ENCODE measurements at places on chromosomes 6 and 20. TPM values are rescaled to one million over a fixed set of nuclear protein-coding genes. Genes with fewer than 3 reads are reported as not detected.

Gene CCN5
- polyA plus RNA-seq: not detected

Gene VSTM2L
- not detected for polyA plus RNA-seq

Gene MOG
- not detected for polyA plus RNA-seq

Gene HLA-DRA
- polyA plus RNA-seq: 103 TPM

Gene ZNF165
- 0.39 TPM for polyA plus RNA-seq

Gene ADAM33
- polyA plus RNA-seq: not detected

Gene ADIG
- not detected for polyA plus RNA-seq

Gene SALL4
- polyA plus RNA-seq: 0.08 TPM

Gene TNF
- polyA plus RNA-seq: 5.6 TPM

Gene TSPO2
- not detected for polyA plus RNA-seq

- DNase-seq: no peak
Observed at GRCh38 chr6:49462599-49462926, 490 bp downstream of the MMUT start.

DNA sequence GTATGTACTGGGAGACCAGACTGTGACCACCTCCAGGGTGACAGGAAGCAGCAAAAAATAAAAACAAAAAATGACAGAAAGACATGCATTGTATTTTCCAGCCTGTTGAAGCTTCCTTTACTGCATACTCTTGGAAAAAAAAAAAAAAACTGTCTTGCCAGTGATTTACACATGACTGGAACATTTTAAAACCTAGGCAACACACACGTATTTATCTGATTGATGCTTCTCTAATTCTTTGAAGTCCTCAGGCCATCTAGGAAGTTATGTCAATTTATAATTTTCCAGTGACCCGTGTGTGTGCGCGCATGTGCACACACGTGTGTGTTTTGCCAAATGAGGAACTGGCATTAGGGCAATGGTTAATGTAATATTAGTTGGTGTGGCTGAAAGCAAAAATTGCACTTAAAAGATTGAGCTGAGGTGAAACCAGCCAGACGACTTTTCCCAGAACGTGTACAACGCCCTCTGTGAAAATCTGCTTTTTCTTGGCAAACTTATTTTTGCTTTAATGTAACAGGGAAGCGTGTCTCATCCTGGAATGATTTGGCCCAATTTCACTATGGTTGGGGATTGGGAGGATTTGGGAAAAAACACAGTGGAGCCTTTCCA is 315.2 kb downstream of the TFAP2A start:
- no peak for DNase-seq

GRCh38 chr6:82861121-82861520 is 204.5 kb downstream of the UBE3D start:
- no peak for DNase-seq

GRCh38 chr6:10507298-10507697 is 13.9 kb upstream of the GCNT2 start:
- no peak for DNase-seq

DNA sequence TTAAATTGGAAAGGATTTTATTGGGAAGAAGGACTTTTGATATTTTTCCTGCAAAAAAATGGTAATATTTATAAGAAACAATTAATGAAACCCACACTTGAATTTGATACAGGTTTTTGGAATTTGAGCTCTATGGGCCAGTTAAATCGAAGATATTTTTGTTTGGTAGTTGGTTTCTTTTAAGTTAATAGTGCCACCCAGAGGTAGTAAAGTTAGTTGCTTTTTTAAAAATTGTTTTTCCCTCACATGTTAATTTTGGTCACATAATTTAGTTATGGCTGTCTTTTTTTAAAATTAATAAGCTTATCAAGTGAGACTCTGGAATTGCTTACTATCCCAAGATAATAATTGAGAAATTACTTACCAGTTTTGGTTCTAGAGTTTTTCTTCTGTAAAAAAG is 7.1 kb downstream of the PRIM2 start:
- DNase-seq: no peak

DNA sequence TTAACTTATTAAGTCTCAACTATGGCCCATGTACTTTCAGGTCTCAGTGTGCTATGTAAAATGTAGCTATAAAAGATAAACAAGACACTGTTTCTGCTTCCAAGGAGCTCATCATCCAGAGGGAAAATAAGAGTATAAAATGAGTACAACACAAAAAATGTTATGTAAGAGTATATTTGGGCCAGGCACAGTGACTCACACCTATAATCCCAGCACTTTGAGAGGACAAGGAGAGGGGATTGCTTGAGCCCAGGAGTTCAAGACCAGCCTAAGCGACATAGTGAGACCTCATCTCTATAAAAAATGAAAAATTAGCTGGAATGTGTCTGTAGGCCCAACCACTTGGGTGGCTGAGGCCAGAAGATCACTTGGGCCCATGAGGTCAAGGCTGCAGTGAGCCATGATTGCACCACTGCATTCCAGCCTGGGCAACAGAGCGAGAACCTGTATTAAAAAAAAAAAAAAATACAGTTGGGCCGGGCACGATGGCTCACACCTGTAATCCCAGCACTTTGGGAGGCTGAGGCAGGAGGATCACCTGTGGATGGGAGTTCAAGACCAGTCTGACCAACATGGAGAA is 124.0 kb downstream of the EDN1 start:
- no peak for DNase-seq

DNA sequence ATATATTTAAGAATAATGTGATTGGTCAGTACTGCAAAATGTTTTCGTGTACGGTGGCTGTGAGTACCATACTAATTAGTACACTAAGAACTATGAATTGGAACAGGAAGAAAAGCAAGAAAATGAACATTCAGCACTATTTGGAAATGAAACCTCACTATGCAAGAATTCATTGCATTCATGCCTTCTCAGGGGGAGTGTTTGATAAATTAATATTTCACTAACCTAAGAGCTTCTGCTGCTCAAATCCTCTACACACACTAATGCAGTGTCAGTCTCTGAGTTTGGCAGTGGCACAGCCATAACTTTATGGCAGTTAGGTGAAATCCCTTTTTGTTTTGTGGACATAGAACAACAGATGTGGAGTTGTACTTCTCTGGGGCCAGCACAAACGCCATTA is 60.1 kb downstream of the SLC16A10 start:
- DNase-seq: no peak

GRCh38 chr20:58496429-58496769 is 18.8 kb downstream of the APCDD1L start:
- DNase-seq: no peak

GRCh38 chr6:154536999-154537398 is 26.5 kb upstream of the CNKSR3 start:
- no peak for DNase-seq

- no peak for DNase-seq
Observed at GRCh38 chr6:10431423-10432164, 16.7 kb upstream of the TFAP2A start.

- DNase-seq: no peak
Observed at GRCh38 chr6:157571269-157571668, 190.3 kb downstream of the ZDHHC14 start.

DNA sequence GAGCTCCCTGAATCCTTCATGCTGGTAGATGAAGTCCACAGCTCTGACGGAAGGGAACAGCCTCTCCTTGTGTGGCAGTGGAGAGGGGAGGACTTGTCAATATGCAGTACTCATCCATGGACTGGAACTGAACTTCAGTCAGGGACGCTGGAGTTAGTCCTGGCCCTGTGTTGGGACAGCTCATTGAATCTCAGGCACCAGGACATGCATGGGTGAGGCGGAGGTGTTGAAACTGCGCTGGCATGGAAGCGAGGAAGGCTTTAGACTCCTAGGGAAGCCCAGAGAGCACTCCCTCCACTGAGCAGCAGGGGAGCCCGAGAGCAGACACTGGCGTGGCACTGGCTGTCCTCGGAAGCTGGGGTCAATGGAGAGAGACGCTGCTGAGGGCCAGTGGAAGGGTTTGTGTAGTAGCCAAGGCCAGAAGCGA is 161.3 kb upstream of the GGTLC1 start:
- no peak for DNase-seq

DNA sequence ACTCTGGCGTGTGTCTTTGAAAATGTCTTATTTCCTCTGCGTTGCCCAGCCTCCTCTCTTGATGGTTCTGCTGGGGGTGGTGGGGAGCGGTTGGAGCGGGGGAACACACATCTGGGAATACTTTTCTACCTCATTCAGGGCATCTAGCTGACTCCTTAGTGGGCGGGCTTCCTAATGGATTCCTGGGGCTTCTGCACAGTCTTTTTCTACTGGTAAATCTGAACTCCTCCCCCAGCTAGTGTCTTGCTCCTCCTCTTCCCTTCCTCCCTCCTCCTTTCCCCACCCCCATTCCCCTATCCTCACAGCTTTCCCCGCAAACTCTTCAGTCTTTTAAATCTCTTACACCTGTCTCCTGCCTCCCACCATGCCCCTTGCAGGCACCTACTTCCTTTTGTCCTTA is 74.4 kb downstream of the PRL start:
- DNase-seq: no peak

All from immature natural killer cell (primary cell).